ENCODE measurements at places on chromosomes 7 and 10.

DNA sequence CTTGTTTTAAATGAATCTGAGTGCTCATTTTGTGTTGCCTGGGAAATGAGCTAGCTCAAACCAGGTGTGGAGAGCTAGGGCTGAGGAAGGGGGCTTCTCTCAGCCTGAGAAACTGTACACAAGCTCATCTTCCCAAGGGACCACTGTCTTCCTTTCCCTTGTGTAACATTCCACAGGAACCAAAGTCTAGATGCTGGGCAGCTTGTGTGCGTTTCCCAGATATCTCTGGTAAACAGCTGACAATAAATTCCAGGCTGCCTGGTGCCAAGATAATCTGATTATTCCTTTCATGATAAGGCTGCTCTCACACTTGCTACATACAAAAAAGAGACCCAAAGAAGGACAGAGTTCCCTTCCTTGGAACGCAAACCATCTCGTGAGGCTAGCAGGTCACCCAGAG, 33.1 kb upstream of the MKLN1 start:
- DNase-seq, result no peak

GRCh38 chr7:137120690-137121089, 222.8 kb downstream of the PTN start:
- no peak for DNase-seq

DNA sequence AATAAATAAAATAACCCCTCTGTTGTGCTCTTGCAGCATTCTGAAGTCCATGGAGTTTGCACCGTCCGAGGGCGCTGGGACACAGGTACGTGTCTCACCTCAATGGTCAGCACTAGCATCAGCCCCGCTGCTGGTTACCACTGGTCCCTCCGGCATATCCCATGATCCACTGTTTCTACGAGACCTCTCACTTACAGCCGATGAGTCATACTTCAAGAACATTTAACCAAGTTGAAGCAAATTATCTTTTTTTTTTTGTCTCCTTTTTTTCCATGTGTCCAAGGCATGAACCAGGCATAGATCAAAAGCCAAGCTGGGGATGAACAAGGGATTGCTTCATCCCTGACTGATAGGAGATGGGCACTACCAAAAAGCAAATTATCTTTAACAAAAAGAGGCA, 92.9 kb upstream of the SH2B2 start:
- DNase-seq, result no peak

DNA sequence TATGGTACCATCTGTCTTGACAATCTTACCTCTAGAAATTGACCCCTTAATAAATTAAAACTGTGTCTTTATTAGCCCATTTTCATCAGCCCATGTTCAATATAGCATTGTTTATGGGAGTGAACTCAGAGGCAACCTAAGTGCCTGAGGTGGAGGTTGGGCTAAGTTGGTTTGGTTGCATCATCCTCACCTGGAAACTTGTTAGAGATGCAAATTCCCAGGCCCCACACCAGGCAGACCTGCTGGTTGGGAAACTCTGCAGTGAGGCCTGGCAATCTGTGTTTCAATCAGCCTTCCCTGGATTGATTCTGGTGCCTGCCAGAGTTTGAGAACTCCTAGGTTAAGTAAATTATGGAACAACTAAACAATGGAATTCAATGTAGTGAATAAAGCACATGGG, 9.4 kb upstream of the FAM170B start:
- DNase-seq, result no peak

GRCh38 chr7:152073352-152073751, 47.9 kb downstream of the GALNT11 start:
- no peak for DNase-seq

- DNase-seq, result no peak
Measured at GRCh38 chr7:120996988-120997345, 8.5 kb downstream of the CPED1 start.

- DNase-seq, result no peak
Measured at GRCh38 chr7:44385434-44386138, 60.2 kb upstream of the CAMK2B start.

- DNase-seq, result peak; percentile 17
Measured at GRCh38 chr10:80924063-80924952, 386.6 kb downstream of the SH2D4B start.

GRCh38 chr7:35691366-35691765, 3.6 kb downstream of the HERPUD2 start:
- no peak for DNase-seq

DNA sequence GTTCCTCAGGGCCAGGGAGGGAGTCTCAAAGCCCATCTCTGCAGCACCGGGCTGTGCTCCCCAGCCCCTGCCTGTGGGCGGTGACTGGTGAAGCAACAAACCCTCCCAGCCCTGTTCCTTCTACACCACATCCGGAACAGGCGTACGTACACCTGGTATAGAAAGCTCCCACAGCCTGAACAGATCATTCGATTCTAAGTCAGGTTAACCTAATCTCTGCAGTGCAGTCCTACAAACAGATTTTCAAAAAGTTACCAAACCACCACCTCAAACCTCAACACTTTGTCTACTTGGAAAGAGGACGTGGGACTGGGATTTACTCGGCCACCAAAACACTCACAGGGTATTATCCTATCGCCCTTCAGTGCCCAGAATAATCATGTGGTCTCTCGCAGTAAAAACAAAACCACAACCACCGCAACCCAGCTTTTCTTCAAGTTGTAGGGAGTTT, 238.4 kb downstream of the DIP2C start:
- DNase-seq, result no peak

GRCh38 chr10:107540981-107541380, 376.5 kb upstream of the SORCS1 start:
- no peak for DNase-seq

DNA sequence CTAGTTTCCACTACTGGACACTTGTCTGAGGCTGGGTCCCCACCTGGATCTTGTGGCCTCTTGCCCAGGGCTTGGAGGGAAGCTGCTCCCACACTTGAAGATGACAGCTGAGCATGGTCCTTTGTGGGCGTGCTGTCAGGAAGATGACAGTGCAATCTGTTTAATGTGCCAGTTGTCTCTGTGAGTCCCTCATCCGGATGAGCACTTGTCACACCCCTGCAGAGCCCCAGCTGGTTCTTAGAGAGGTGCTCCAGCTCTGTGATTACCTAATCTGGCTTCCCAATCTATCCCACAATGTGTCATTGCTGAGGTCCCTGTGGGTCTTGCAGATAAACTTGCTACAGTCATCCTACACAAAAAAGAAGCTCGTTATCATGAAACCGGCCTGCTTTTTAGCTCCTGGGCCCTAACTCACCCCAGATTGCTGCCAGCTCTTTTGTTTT, 34.8 kb upstream of the CCSER2 start:
- no peak for DNase-seq

- DNase-seq, result no peak
Measured at GRCh38 chr10:97607095-97607636, 17.6 kb downstream of the C10orf62 start.

DNA sequence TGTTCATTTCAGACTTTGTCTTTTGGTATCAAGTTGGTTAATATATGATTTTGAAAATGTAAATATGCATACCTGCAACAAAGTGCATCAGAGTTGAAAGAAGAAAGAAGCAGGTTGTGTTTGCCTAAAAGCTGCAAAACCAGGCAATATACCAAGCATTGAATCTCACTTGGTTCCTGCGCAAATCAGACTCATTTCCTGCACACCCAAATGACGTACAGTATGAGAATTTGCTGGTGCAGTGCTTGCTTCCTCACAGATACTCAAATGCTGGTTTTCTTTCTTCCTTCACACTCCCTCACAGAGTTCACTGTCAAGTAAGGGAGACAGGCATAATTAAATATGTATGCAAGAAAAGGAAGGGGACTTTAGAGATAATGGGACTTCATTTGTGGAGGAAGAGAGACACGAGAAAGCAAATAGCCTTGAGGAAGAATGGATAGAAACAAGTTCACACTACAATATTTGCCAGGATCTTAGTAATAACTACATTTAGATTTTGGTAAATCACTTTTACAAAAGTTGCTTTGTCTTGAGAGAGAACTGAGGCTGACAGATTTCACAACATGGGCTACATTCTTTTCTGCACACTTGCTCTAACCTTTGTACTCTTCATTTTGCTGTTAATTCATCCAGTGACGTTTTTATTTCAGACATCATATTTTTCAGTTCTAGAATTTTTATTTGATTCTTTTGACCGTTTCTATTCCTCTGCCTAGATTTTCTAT, 56.9 kb upstream of the AOAH start:
- DNase-seq, result no peak

DNA sequence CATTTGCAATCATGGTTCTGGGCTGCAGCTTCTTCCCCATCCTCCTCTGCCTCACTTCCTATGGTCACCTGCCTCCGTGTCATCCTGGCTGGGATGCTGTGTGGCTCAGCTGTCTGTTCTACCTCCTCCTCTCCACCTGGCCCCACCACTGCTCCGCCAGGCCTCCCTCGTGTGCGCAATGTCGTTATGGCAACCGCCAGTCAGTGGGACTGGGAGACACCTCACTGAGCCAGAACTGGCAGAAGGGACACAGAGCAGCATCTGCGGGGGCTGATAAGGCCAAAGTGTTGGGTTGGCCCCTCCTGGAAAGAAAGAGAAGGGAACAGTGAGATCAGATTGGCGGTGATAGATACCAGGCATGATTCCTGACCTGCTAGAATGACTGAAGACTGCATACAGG, 527.5 kb downstream of the INHBA start:
- DNase-seq, result no peak

DNA sequence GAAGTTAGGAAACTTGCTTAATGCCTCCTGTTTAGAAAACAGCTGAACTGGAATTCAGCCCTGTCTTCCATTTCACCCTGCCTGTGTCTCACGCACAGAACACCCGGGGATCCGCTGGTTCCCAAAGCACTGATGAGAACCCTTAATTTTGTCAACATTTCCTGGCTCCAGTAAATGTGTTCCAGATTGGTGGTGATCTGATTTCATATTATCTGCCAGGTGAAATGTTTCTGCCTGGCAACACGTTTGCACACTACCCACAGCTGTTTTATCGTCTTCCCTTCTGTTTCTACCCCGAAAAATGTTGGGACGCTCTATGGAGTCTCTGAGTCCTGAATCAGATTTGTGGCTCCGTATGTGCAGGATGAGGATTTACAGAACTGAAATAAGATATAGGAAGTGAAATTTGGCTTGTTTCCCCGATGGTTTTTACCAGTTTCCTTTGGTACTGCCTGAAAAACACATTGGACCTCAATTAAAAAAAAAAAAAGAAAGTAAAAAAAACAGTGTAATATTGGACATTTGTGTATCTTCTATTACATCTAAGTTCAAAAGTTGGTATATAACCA, 29.0 kb downstream of the MRC1 start:
- DNase-seq, result no peak

- DNase-seq, result no peak
Measured at GRCh38 chr10:126160571-126160970, 227.7 kb downstream of the ADAM12 start.

GRCh38 chr10:113397047-113397446, 155.8 kb upstream of the HABP2 start:
- DNase-seq, result no peak

DNA sequence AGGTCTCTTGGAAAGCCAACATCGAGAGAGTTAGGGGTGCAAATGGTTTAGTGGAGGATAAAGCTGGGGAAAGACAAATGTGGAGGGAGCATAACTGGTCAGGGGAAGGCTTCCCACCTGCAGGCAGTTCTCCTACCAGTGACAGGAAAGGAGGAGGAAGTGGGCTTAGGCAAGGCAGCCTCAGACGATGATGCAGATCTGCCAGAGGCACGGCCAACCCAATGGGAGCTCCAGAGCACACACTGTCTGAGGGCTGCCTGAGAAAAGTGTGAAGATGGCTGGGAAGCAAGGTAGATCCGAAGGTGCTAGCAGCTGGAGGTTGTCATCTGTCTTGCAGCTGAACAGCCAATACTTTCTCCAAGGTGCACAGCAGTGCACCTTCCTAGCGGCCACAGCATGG, 178.8 kb downstream of the C7orf25 start:
- no peak for DNase-seq

DNA sequence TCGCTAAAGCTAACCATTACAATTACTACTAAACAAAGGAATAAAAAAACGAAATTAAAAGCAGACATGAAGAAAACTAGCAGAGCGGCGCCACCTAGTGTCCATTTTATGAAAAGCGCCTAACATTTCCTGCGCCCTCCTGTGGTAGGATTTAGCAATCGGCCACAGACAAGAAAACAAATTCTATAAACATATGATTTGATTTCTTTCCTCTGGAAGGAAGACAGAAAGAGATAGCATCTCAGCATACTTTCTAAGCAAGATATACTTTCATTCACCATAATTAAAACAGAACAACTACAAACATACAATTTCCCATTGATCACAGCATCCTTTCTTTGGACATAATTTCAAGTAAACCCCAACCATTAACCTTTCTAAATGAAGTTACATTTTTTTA, 337.7 kb upstream of the NPVF start:
- DNase-seq, result peak; percentile 64

GRCh38 chr10:15636446-15636845, 83.3 kb downstream of the ITGA8 start:
- no peak for DNase-seq

GRCh38 chr7:112172870-112173567, 33.2 kb downstream of the DOCK4 start:
- no peak for DNase-seq

DNA sequence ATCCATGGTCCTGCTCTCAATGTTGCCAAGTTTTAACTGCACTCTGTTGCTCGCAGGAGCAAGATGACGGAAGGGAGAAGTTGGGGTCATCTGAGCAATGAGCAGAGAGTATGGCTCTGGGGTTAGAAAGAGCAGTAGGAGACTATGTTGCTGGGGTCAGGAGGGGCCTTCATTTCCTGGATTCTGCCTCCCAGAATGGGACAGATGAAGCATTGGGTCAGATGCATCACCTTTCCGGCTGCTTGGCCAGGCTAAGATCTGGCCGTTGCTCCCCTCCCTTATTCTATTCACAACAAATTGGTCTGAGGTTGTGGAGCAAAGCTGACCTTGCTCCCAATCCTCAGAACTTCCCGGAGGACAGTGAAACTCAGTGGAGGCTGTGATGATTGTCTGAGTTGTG, 22.4 kb downstream of the STMP1 start:
- no peak for DNase-seq

- no peak for DNase-seq
Measured at GRCh38 chr10:119357412-119358151, 150.2 kb downstream of the GRK5 start.

DNA sequence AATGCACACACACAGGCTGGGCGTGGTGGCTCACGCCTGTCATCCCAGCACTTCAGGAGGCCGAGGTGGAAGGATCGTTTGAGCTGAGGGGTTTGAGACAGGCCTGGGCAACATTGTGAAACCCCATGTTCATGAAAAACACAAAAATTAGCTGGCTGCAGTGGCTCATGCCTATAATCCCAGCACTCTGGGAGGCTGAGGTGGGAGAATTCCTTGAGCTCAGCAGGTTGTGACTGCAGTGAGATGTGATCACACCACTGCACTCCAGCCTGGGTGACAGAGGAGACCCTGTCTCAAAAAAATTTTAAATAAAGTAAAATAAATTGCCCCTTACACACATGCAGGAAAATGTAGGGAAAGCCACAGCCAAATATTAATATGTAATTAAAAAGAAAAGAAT, 44.1 kb downstream of the RNF32 start:
- DNase-seq, result no peak

DNA sequence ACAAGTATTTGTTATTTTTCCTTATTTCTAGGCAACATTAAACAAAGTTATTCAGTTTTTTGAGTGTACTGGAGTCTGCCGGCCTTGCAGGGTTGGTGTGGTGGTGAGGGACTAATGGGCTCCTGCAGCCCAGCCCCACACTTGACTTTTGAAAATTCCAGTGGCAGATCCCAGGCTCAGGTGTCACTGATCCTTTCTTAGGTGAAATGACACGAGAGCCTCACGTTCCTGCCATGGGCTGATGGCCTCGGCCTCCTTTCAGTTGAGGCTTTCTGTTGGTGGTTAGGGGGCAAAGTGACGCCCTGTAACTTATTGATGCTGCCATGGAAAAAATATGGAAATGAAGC, 117.9 kb downstream of the NKX6-2 start:
- no peak for DNase-seq

- no peak for DNase-seq
Measured at GRCh38 chr7:91114232-91114631, 150.0 kb upstream of the FZD1 start.

Data from NCI-H1048 (cell line).